ENCODE measurements at places on chromosomes 16 and 17.

GRCh38 chr16:57536306-57537193 is at the start of gene CCDC102A:
TSS of gene CCDC102A (minus strand) at chr16:57536571. CDS start at chr16:57529177, 7,394 bp downstream.
- DNase-seq: peak; percentile 64

DNA sequence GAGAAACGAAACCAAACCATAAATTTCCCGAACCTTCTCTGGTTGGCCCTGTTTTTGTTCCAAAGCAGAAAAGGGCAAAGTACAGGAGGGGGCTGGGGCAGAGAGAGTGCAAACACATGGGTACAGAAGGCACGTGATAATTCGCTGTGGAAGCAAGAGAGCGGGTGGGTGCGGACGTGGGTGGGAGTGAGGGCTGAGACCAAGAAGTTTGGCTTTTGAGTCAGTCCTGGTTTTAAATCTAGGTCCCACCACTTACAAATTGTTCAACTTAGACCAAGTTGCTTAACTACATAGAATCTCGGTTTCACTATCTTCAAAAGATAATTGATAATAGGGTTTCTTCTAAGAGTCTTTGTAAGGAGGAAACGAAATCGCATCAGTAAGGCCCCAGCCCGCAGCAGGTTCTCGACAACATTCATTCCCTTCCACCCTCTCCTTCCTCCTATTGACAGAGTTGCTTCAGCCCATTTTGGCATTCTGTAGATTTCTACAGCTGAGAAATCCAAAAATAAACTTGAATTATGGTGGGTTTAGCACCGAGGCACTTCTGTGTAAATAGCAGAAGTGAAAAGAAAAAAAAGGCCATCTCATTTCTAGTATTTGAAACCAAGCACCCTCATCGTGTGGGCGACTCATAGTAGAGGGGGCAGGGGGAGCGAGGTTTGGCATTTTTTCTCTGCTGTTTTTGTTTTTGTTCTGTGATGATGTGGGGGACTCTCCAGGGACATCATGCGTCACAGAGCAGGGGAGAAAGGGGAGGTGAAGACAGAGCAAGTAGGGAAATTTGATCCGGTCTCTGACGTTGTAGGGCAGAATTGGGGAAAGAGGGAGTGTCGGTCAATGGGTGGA is 33.6 kb upstream of the CCR7 start:
- no peak for DNase-seq

DNA sequence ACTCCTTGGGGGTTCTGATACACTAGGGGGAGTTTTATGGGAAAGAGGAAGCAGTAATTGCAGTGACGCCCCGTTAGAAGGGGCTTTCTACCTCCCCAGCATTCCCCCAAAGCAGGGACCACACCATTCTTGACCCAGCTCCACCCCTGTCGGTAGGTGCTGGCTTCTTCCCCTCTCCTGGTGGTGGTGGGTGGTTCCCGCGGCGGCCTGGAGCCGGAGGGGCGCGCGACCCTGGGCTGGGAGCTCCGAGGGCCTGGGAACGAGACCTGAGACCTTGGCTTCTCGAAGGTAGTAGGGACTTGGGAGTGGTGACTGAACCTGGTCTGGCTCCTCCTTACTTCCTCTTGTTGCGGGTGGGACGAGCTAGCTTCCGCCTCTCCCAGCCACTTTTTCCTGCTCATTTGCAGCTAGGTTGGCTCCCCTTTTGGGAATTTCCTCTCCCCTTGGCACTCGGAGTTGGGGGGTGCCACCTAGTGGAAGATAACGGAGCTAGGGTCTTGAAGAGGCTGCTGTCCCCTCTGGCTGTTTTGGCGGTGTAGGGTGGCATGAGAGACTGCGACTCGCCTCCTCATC is 438 bp downstream of the GRN start:
- peak; percentile 87 for DNase-seq

DNA sequence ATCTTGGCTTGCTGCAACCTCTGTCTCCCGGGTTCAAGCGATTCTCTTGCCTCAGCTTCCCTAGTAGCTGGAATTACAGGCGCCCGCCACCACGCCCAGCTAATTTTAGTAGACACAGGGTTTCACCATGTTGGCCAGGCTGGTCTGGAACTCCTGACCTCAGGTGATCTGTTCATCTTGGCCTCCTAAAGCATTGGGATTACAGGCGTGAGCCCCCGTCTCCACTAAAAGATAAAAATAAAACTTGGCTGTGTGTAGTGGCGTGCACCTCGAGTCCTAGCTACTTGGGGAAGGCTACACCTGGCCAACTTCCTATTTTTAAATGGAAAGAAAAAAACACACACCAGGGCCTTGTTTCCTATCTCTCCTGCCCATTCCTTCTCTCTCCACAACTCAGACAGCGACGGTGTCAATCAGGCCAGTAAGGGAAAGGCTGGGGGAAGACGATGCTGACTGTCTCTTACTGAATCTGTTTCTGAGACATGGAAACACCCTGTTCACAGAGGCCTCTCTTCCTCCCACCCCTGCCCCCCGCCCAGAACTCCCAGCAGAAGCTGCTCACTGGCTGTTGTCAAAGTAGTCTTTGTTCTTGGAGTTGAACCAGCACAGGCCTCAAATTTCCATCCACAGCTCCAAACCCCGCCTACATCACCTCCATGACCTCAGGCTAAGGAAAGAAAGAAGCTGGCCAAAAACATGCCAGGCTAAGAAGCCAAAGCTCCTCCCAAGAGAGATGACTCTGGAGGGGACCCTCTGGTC is 96.6 kb downstream of the NXN start:
- peak; percentile 73 for DNase-seq

GRCh38 chr17:48546137-48546923 is 1.4 kb upstream of the HOXB2 start:
- DNase-seq: no peak

- DNase-seq: peak; percentile 18
Observed at GRCh38 chr17:34299956-34300577, 14.5 kb downstream of the CCL11 start.

GRCh38 chr17:65936013-65936412 is 255.9 kb downstream of the CEP112 start:
- no peak for DNase-seq

All from ecto neural progenitor cell (in vitro differentiated cells).